ENCODE measurements at places on chromosomes 3 and 15. TPM values are rescaled to one million over a fixed set of nuclear protein-coding genes. Genes with fewer than 3 reads are reported as not detected.

The TM4SF1 gene
- total RNA-seq: 146 TPM

The TMEM158 gene
- total RNA-seq: 7.5 TPM

The C3orf22 gene
- total RNA-seq: not detected

The VPS33B gene
- 13.6 TPM for total RNA-seq

The PTX3 gene
- 0.59 TPM for total RNA-seq
